ENCODE measurements at places on chromosomes 6 and 20. TPM values are rescaled to one million over a fixed set of nuclear protein-coding genes. Genes with fewer than 3 reads are reported as not detected.

- peak; percentile 81 for DNase-seq
- H3K4me1 ChIP-seq: peaks cover 29% of the 10 kb centered on the region
- peak overlapping the region; percentile 9 for H3K27ac ChIP-seq
- peaks cover 3% of the 10 kb centered on the region for H3K36me3 ChIP-seq
These were observed 14.4 kb downstream of the FOXP4 start for GRCh38 chr6:41560431-41561192.

- no peak overlapping the region for H3K4me3 ChIP-seq
- no peak for DNase-seq
- no peaks in the 10 kb centered on the region for H3K4me1 ChIP-seq
- no peaks in the 10 kb centered on the region for H3K27me3 ChIP-seq
These were observed 46.4 kb downstream of the HNF4A start for GRCh38 chr20:44401770-44402390.

DNA sequence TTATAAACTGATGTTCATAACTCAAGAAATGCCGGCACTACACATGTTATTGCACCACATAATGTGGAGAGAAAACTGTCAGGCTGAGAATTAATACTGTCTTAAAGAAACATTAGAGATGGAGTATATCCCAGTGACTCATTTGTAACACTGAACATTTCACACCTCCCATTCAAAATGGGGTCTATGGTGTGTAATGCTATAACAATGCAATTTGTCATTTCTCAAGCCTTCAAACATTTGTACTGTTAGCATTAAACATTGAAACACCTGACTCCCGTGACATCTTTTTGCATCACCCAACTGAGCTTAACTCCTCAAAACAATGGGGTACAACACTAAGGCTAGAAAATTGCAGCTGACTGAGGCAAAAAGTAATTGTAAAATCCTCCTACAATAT lies 151.7 kb downstream of the DST start:
- H3K36me3 ChIP-seq: no peaks in the 10 kb centered on the region
- H3K27ac ChIP-seq: no peak overlapping the region
- H3K4me1 ChIP-seq: no peaks in the 10 kb centered on the region
- no peak overlapping the region for H3K4me3 ChIP-seq

- no peak for DNase-seq
- no peaks in the 10 kb centered on the region for H3K27me3 ChIP-seq
- no peak overlapping the region for H3K4me3 ChIP-seq
- H3K27ac ChIP-seq: no peak overlapping the region
- no peaks in the 10 kb centered on the region for H3K4me1 ChIP-seq
These were observed 142.4 kb downstream of the THBS2 start for GRCh38 chr6:169111203-169111602.

GRCh38 chr20:49543858-49544437 lies 24.0 kb downstream of the PTGIS start:
- H3K4me3 ChIP-seq: no peak overlapping the region
- DNase-seq: no peak
- H3K27me3 ChIP-seq: no peaks in the 10 kb centered on the region
- no peak overlapping the region for H3K27ac ChIP-seq
- peaks cover 2% of the 10 kb centered on the region for H3K4me1 ChIP-seq
- H3K36me3 ChIP-seq: no peaks in the 10 kb centered on the region

- H3K27ac ChIP-seq: no peak overlapping the region
- H3K4me3 ChIP-seq: no peak overlapping the region
- H3K4me1 ChIP-seq: no peaks in the 10 kb centered on the region
- DNase-seq: no peak
These were observed 21.7 kb downstream of the SEC63 start for GRCh38 chr6:107936162-107936909.

GRCh38 chr6:89984926-89985750 lies 90.9 kb downstream of the GJA10 start:
- H3K27ac ChIP-seq: no peak overlapping the region
- no peaks in the 10 kb centered on the region for H3K27me3 ChIP-seq
- peaks cover 4% of the 10 kb centered on the region for H3K4me1 ChIP-seq
- peaks cover 8% of the 10 kb centered on the region for H3K36me3 ChIP-seq
- DNase-seq: no peak
- no peak overlapping the region for H3K4me3 ChIP-seq

GRCh38 chr6:46175446-46175845 lies 4.7 kb upstream of the ENPP5 start:
- H3K36me3 ChIP-seq: no peaks in the 10 kb centered on the region
- H3K27me3 ChIP-seq: peaks cover 4% of the 10 kb centered on the region
- H3K27ac ChIP-seq: no peak overlapping the region
- DNase-seq: no peak

- H3K4me1 ChIP-seq: peaks cover 31% of the 10 kb centered on the region
- H3K27ac ChIP-seq: no peak overlapping the region
- H3K27me3 ChIP-seq: no peaks in the 10 kb centered on the region
- H3K4me3 ChIP-seq: no peak overlapping the region
These were observed 4.2 kb downstream of the SCAND1 start for GRCh38 chr20:35950093-35950492.

GRCh38 chr20:50759678-50760077 lies 28.3 kb downstream of the PARD6B start:
- no peaks in the 10 kb centered on the region for H3K27me3 ChIP-seq
- H3K4me1 ChIP-seq: no peaks in the 10 kb centered on the region
- H3K36me3 ChIP-seq: no peaks in the 10 kb centered on the region
- H3K27ac ChIP-seq: no peak overlapping the region
- H3K4me3 ChIP-seq: no peak overlapping the region

- no peaks in the 10 kb centered on the region for H3K4me1 ChIP-seq
- no peak overlapping the region for H3K4me3 ChIP-seq
- no peaks in the 10 kb centered on the region for H3K27me3 ChIP-seq
These were observed 37.7 kb downstream of the FOXO3 start for GRCh38 chr6:108598305-108598863.

GRCh38 chr20:43244647-43245046 lies 54.9 kb upstream of the PTPRT start:
- no peaks in the 10 kb centered on the region for H3K36me3 ChIP-seq
- no peak for DNase-seq
- H3K27ac ChIP-seq: no peak overlapping the region
- H3K27me3 ChIP-seq: no peaks in the 10 kb centered on the region
- no peak overlapping the region for H3K4me3 ChIP-seq

DNA sequence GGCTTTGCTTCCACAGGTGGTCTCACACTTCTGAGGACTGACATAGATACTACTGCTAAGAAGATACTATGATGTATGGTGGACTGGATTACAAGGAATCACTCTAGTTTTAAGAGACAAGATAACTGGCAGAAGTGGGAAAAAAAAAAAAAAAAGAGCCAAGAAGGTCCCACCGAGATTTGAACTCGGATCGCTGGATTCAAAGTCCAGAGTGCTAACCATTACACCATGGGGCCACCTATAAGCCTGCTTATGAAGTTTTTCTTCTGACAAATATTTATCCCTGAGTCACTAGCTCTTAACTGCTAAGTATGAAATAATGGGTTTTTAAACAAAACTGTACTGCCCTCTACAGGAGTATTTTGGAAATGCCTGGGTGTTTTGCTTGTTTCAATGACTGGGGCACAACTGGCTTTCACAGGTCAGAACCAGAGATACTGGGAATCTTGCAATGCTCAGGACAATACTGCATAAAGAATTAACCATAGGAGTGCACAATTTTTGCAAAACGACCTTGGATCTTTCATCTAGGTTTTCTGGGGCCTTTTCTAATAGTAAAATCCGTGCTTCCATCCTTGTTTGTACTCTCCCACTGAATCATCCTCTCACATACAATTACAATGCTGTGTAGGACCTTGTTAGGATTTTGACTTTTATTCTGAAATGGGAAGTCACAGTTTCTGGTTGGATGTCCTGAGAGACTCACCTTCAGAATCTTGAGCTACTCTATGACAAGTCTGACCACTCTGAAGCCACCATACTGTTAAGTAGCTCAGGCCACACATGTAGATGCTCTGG lies 116.3 kb downstream of the OR2B2 start:
- H3K36me3 ChIP-seq: no peaks in the 10 kb centered on the region
- H3K4me1 ChIP-seq: peaks cover 20% of the 10 kb centered on the region
- peaks cover 9% of the 10 kb centered on the region for H3K27me3 ChIP-seq
- H3K4me3 ChIP-seq: no peak overlapping the region
- no peak overlapping the region for H3K27ac ChIP-seq

- H3K4me3 ChIP-seq: no peak overlapping the region
- no peak overlapping the region for H3K27ac ChIP-seq
- H3K27me3 ChIP-seq: peaks cover 24% of the 10 kb centered on the region
These were observed 3.5 kb downstream of the FOXP4 start for GRCh38 chr6:41549673-41550072.

DNA sequence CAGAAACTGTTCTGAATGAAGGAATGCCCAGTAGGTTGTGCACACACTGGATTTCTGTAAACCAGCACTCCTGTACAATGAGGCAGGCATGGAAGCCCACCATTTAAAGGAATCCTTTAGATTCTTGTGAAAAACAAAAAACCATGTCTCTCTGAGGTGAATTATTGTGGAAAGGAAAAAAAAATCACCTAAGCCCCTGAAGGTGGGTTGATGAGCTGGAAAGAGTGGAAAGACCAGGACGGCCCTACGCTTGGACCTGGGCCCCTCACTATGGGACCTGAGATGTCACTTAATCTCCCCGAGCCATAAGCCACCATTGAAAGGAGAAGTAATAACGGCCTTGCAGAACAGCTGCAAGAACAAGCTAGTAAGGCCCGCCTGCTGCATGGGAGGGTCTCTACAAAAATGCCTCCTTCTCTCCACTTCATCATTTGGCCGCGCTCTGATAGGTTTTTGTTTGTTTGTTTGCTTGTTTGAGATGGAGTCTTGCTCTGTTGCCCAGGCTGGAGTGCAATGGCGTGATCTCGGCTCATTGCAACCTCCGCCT lies 68.8 kb downstream of the RAB44 start:
- no peak overlapping the region for H3K27ac ChIP-seq
- no peak for DNase-seq
- no peaks in the 10 kb centered on the region for H3K36me3 ChIP-seq

GRCh38 chr20:23205211-23205610 lies 119.1 kb upstream of the CD93 start:
- no peaks in the 10 kb centered on the region for H3K27me3 ChIP-seq
- no peak overlapping the region for H3K27ac ChIP-seq
- DNase-seq: no peak
- no peak overlapping the region for H3K4me3 ChIP-seq
- H3K36me3 ChIP-seq: no peaks in the 10 kb centered on the region

DNA sequence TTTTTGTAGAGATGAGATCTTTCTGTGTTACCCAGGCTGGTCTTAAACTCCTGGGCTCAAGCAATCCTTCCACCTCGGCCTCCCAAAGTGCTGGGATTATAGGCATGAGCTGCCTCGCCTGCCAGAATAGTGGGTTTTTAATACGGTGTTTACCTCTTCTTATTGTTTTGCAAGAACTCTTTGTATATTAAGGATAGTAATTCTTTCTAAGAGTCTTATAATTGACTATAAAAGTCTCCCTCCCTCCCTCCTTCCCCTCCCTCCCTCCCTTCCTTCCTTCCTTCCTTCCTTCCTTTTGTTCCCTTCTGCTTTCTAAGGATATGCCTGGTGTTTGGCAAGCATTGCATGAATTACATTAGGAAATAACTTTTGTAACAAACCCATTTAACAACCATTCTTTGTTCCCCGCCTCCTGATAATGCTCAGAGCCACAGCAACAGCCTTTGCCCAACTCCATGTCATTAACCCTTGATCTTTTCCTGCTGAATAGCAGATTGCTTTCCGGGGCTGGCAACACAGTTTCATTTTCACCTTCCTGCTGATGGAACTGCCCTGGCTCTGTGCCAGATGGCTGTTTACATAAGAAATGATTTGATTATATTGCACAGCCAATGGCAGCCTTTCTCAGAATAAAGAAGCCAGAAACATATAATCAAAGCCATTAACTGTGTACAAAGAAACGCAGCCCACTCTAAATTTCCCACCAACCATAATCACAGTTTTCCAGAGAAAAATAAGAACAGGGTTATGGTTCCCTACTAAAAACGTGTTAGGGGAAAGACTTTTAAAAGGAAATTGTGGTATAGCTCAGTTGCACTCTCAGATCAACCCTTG lies 143.7 kb upstream of the PTPN1 start:
- no peak for DNase-seq
- no peak overlapping the region for H3K27ac ChIP-seq
- no peak overlapping the region for H3K4me3 ChIP-seq
- peaks cover 6% of the 10 kb centered on the region for H3K4me1 ChIP-seq
- no peaks in the 10 kb centered on the region for H3K27me3 ChIP-seq

DNA sequence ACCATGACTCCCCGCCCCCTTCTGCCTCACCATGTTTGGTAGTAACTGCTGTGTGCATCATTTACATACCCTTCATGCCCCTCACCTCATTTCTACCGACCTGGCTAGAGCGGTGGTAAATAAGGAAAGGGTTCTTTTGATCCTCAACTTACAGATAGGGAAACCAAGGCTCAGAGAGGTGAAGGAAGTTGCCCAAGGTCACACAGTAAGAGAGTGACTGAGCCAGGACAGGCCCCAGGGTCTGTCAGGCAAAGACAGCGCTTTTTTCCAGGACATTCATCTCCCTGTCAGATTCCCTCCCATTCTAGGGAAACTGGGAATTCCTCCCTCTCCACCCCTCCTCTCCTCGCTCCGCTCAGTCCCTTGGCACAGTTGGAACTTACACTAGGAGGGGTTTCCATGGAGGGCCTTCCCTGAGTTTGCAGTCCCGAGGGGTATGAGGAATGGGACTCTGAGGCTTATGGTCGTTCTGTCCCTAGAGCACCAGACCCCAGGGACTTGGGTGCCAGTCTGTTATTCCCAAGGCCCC lies 2.0 kb downstream of the VSTM2L start:
- no peak for DNase-seq
- H3K27ac ChIP-seq: no peak overlapping the region
- peaks cover 4% of the 10 kb centered on the region for H3K4me1 ChIP-seq
- H3K27me3 ChIP-seq: peaks cover 53% of the 10 kb centered on the region
- H3K4me3 ChIP-seq: no peak overlapping the region
- H3K36me3 ChIP-seq: no peaks in the 10 kb centered on the region

GRCh38 chr6:26383624-26384417 lies 913 bp downstream of the BTN2A2 start:
- peak overlapping the region; percentile 68 for H3K27ac ChIP-seq
- DNase-seq: peak; percentile 54
- peak overlapping the region; percentile 92 for H3K4me3 ChIP-seq
- no peaks in the 10 kb centered on the region for H3K27me3 ChIP-seq
- peaks cover 19% of the 10 kb centered on the region for H3K4me1 ChIP-seq

PKIB gene
- 1.1 TPM for total RNA-seq

GSS gene
- 24.7 TPM for total RNA-seq

WFDC2 gene
- total RNA-seq: not detected

KCNK16 gene
- total RNA-seq: not detected

PRDM1 gene
- total RNA-seq: 69.9 TPM

NR2E1 gene
- total RNA-seq: not detected

PEX6 gene
- 12.8 TPM for total RNA-seq

SLC22A1 gene
- 0.14 TPM for total RNA-seq

Data from CD4-positive, alpha-beta T cell (primary cell).